ENCODE measurements at places on chromosomes 6 and 20. TPM values are rescaled to one million over a fixed set of nuclear protein-coding genes. Genes with fewer than 3 reads are reported as not detected.
A peak's percentile ranks its signal among the peaks of the same experiment; 100 is the strongest.

GRCh38 chr20:4924446-4924845 lies 76.9 kb downstream of the SLC23A2 start:
- no peak for DNase-seq

DNA sequence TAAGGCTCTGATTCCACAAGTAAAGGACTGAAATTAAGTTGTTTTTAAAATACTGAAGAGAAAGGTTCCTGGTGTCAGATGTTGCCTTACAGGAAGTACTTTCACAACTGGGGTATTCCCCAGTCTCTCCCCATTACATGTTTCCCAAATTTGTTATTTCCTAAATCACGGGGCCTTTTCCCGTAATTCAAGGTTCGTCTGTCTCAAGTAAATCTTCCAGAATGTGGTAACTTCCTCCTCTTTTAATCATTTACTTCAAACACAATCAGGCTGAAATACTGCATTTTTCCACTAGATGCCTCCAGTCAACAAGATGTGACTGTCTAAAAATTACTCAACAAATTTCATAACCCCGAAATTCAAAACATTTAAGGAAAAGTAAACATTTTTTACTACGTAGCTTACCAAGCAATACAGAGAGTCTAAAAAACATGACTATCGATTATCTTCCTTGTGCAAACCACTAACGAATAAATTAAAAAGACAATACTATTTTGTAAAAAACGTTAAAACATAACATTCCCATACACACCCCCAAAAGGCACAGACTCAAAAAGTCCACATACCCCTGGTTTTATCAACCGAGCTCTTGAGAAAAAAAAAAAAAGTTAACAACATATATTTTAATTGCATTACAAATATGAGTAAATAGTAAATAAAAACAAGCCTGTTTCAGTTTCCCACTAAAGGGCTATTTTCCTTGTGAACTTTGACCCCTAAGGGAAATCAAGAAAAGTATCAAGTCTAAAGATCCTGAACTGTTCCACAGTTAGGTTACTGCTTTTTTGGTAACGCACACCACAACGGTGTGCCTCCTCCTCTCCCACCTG lies 1.7 kb downstream of the SOD2 start:
- DNase-seq: peak; percentile 68

- DNase-seq: peak; percentile 37
These were observed 5.3 kb upstream of the COL12A1 start for GRCh38 chr6:75210885-75211739.

DNA sequence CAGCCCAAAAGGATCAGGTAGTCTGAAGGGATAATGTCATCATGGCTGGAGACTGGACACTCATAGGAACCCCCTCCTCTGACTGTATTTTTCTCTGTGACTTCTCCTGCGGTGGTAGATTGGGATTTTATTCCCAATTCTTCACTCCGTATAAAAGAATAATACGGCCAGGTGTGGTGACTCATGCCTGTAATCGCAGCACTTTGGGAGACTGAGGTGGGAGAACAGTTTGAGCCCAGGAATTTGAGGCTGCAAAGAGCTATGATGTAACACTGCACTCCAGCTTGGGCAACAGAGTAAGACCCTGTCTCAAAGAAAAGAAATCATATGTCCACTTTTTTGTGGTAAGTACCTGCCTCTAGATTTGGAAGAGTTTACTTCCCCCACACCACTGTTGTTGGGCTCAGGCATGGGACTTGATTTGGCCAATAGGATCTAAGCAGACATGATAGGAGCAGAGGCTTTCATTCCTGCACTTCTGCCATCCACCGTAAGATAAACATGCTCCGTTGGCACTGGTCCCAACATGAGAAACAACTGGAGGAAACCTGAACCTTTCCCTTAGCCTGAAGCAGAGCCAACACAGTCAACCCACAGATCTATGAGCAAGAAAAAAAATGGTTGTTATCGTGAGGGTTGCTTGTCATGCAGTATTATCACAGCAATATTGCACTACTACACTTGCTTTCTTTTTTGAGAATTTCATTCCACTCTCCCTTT lies 82.0 kb downstream of the JPH2 start:
- DNase-seq: peak; percentile 78

- no peak for DNase-seq
These were observed 1299.1 kb upstream of the ADGRB3 start for GRCh38 chr6:67336014-67336413.

DNA sequence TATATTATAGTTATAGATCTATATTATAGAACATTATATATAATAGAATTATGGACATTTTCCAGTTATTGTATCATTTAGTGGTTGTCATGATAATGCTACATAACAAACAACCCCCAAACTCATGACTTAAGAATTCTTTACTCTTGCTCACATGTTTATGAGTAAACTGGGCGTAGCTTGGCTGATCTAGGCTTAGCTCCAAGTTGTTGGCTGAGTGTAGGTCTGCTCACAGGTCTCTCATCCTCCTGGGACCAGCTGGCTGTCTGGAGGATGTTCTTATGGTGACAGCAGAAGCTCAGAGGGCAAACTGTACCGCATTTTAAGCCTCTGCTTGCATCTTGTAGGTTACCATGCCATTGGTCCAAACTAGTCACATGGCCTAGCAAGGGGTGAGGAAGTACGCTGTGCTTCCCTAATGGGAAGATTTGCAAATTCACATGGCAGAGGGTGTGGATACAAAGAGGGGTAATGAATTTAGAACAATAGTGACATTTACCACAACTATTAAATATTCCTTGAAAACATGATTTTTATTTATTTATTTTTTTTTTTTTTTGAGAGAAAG lies 34.2 kb downstream of the ARHGAP40 start:
- peak; percentile 31 for DNase-seq

- no peak for DNase-seq
These were observed 39.4 kb upstream of the ZBP1 start for GRCh38 chr20:57659517-57660180.

Gene ENTPD6
- 57.8 TPM for total RNA-seq

Gene TMEM170B
- total RNA-seq: 1.5 TPM

Gene SLC16A10
- 0.48 TPM for total RNA-seq

Gene SPDEF
- total RNA-seq: 0.14 TPM

Gene PKIB
- total RNA-seq: 64.1 TPM

Gene MEP1A
- not detected for total RNA-seq

Measured in astrocyte (in vitro differentiated cells and primary cell).